Suppressor macrophage treated with lipopolysaccharide for 4 hours (primary cell): ENCODE measurements at places on chromosomes 1 and 21.

GRCh38 chr1:116290085-116290705 is 82.8 kb upstream of the ATP1A1 start:
- DNase-seq = no peak

DNA sequence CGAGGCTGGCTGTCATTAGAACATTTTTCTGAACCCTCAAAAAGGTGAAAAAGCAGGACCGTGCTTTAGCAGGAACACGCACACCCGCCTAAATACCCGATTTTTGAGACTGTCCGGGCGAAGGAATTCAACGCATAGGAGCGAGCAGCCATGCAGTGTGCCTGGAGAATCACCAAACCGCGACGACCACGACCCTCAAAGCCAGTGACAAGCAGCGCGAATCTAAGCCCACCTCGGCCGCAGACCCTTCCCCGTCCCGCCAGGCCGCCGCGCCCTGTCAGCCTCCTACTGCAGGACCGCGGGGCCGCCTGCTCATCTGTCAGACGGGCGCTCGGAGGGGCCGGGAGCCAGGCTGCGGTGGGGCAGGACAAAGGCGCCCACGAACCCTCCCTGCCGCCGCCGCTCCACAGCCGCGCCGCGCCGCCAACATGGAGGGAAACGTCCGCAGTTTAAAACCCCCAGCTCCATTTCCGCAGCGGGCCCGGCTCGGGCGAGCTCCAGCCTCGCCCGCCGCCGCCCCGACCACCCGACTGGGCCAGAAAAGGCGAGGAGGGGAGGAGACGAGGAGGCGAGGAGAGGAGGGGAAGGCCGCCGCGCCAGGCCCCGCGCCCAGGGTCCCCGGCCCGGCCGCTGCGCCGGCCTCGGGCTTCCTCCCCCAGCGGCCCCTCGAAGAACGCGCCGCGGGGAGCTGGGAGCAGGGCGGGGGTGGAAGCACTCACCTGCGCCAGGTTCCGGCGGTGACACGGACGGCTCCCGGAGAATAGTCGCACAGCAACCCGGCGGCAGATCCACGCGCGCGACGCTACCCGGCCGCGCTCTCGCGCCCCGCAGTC is at the start of gene LBR:
TSS of gene LBR (minus strand) at position 804 of the 833 bp plus-strand sequence. CDS start 3,963 bp downstream, outside the sequence.
- peak; percentile 44 for DNase-seq

GRCh38 chr1:210523830-210524229 is 195.1 kb downstream of the HHAT start:
- no peak for DNase-seq

DNA sequence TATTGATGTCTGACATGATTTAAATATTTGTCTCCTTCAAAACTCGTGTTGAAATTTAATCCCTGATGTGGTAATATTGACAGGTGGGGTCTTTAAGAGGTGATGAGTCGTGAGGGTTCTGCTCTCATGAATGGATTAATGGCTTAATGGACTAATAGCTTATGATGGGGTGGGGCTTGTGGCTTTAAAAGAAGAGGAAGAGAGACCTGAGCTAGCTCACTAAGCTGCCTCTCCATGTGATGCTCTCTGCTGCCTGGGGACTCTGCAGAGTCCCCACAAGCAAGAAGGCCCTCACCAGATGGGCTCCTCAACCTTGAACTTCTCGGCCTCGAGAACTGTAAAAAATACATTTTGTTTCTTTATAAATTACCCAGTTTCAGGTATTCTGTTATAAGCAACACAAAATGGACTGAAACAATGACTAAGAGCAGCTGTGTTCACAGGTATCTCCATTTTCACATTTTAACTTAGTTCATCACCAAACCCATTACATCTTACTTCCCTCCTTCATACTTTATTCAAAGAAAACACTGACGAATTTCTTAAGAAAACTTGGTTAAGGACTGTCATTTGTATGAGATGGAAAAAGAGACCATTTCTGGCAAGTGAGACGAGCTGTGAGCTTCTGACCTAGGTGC is 12.1 kb upstream of the AIM2 start:
- peak; percentile 24 for DNase-seq

GRCh38 chr21:17848228-17848627 is 29.1 kb upstream of the C21orf91 start:
- DNase-seq = peak; percentile 34

DNA sequence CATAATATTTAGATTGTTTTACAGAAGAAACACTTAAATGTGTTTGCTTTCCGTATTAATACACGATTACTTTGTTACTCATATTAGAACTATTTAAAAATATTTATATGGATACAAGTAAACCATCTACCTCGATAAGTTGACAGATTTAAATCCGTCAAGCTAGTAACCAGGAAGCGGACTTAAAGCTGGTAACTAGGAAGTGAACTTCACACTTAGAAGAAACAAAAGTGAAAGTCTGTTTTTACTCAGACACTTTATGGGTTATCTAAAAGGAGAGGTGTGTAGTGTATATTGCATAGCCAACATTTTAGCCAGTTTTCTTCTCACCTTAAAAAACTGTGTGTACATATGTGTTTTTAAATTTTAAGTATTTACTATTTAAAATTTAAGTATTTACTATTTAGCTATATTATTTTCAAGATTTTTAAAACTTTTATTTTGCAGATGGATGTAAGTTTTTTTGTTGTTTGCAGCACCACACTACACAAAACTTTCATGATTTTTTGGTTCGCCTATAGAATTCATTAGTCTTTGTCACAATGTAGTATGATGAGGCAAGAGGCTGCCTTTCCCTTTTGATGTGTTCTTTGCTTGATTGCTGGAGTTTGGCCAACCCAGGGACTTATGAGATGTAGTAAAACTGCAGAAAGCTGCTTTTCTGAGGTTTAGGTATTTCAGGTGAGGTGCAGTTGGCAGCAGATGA is 2.7 kb downstream of the USP25 start:
- DNase-seq = peak; percentile 82
